ENCODE measurements at places on chromosomes 6 and 20.

- no peak for DNase-seq
These were observed 47.1 kb upstream of the FOXQ1 start for GRCh38 chr6:1264619-1265445.

GRCh38 chr20:64025101-64025825 is 10.7 kb upstream of the C20orf204 start:
- no peak for DNase-seq

- no peak for DNase-seq
These were observed 896.7 kb upstream of the MAP3K7 start for GRCh38 chr6:91483415-91484105.

GRCh38 chr6:84358581-84358980 is 131.1 kb upstream of the CEP162 start:
- DNase-seq, result no peak

GRCh38 chr6:163170294-163170883 is 244.1 kb upstream of the QKI start:
- DNase-seq, result peak; percentile 30

GRCh38 chr6:90319044-90319443 is 22.4 kb upstream of the BACH2 start:
- DNase-seq, result no peak

DNA sequence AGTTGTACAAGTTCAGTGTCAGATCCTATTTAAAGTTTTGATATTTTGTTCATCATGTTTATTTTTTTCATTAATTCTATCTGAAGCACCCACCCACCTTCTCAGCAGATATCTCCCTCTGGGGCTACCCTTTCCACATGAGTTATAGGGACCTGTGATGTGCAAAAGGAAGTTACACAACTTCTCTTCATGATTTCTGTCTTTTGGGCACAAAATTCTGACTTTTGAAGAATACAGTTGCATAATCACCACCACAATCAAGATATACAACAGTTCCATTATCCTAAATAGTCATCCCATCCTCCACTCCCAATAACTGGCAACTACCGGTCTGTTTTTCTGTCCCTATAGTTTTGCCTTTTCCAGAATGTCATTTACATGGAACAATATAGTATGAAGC is 13.8 kb upstream of the FUCA2 start:
- peak; percentile 59 for DNase-seq

DNA sequence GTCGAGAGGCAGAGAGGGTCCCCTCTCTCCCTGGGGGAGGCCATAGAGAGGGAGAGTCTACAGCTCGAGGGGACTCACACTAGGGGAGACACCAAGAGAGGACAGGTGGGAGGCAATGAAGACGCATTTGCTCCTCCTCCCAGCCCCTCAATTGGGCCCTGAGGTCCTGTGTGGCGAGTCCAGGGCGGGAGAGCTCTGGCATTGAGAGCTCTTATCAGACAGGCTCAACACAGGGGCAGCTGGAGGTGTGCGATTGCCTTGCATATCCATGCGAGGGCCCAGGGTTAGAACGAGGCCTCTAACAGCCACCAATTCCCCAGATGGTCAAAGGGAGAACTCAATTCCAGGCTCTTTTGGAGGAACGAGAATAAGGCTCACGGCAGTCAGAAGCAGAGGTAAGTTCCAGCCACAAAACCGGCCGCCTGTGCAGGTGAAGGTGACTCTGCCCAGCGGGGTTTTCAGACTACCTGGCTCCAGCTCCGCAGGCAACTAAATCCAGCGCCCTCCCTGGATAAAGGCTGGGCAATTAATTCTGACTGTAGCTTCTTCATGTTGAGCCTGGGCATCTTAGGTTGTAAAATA is 94.0 kb upstream of the MPC1 start:
- no peak for DNase-seq

DNA sequence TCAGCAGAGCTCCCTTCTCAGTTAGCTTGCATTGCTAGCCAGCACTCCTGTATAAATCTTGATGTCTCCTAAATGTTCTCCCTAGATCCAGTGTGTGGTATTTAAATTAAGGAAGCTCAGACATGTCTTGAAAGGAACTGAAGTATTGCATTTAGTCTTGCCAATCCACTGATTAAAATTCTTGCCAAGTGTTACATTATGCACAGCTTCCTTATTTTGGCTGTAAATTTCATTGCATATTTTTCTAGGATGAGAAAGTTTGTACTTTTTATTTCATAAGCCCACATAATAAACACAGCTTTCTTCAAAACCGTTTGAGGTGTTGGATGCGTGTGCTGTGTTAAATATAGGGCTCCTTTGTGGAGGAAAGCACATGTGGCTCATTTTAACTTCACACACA is 329.8 kb upstream of the FLRT3 start:
- no peak for DNase-seq

- no peak for DNase-seq
These were observed 3.6 kb downstream of the NT5E start for GRCh38 chr6:85453490-85453889.

GRCh38 chr6:106746652-106747051 is 117.3 kb downstream of the QRSL1 start:
- no peak for DNase-seq

- no peak for DNase-seq
These were observed 175.9 kb upstream of the SCGN start for GRCh38 chr6:25476126-25476525.

GRCh38 chr20:1927217-1927616 is 32.0 kb downstream of the SIRPA start:
- DNase-seq, result peak; percentile 83

GRCh38 chr20:63744158-63744557 is 4.6 kb downstream of the SLC2A4RG start:
- no peak for DNase-seq

DNA sequence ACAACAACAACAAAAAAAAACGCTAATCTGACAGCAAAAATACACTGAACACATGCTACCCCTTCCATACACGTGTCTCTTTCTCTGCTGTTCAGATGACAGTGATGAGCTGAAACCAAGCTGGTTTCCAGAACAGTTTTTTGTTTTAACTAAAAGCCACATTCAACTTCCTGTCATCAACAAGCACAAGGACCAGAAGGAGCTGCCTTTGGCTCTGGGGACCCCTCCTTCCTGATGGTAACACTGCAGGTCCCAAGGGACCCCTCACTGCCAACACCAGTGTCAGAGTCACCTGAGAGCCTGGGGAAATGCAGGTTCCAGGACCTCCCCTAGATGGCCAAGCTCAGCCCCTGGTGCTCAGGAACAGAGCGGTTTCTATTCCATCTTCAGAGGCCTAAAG is 6.0 kb downstream of the CST7 start:
- DNase-seq, result no peak

GRCh38 chr6:149925974-149926777 is 3.3 kb upstream of the RAET1G start:
- peak; percentile 74 for DNase-seq

Measured in inflammatory macrophage (primary cell).